HAP-1 (cell line): ENCODE measurements at places on chromosomes 6 and 20.

DNA sequence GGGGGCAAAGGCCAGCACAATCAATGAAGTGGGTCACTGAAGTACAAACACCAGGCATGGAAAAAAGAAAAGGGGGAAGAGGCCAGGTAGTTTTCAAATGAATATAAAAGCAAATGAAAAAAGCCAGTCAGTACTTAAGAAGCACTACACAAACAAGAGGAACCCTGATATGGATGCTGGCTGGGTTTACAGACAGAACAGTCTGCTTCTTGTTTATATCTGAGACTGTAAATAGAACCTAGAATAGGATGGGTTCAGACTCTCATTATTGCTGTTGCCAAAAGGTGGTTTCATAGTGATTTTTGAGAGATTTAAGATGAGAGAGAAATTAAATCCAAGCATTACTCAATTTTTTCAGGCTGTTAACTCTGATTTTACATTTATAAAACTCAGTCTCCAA lies 24.1 kb downstream of the USP45 start:
- DNase-seq = no peak

DNA sequence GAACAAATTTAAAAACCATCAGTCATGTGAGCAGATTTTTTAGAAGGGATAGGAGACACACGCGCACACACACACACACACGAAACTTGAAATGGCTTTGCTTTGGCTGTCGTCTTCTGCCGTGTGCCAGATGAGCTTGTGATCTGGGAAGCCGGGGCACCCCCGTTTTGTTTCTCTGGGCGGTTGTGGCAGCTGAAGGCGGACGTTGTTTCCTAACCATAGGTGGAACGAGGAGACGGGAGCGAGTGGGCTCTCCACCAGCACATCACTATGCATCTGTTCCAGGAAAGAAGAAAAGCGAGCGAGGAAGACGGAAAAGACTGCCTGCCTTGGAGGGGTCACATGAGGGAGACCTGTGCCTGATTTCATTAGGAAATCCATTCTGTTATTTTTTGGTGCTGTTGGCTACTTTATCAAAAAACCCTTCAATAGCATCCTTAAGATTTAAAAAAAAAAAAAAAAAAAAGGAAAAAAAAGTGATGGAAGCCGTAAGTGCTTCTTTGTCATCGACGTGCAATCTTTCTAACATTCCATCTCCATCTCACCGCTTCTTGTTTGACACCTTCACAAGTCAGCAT lies 142.1 kb downstream of the DTNBP1 start:
- no peak for DNase-seq

DNA sequence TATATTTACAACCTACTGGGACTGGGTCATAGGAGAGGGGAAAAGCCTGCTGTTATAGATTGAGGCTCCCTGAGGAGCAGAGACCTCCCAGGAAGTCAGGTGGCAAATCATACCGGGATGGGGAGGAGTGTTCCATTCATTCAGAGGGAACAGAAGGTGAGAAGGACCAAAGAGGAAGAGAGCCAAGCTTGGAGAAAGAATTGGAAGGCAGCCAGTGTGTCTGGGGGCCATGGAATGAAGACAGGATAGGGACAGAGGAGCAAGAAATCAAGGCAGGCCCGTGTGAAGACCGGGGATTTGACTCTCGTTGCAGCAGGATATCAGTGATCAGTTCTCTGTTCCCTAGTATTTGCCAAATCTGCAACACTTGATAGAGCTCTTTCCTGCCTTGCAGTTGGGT lies 5.7 kb upstream of the ZNF217 start:
- DNase-seq = no peak

DNA sequence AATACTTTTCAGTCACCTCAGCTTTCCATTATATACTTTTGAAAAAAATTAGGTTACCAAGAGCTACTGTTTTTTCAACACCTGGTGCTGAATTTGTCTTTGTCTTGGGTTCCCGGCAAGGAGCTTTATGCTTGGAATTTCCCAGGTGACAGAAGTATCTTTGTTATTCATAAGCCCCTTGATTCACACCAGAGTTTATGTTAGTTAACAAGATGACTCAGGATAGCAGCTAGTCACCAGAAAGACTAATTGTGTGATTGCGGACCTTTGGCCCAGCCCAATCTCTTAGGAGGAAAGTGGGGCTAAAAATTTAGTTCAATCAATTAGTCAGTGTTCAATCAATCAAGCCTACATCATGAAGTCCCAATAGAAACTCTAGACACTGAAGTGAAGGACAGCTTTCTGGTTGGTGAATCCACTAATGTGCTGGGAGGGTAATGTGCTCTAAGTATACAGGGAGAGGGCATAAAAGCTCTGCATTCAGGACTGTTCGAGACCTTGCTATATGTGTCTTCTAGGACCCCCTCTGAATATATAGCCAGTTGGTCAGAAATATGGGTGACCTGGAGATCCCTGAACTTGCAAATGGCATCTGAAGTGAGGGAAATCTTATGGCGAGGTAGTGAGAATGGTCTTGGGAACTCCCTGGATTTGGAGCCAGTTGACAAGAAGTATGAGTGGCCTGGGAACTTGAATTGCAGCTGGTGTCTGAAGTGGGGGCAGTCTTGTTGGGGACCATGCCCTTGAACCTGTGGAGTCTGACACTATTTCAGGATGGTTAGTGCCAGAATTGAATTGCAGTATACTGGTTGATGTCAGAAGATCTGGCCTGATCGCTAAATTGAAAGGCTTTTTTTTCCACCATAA lies 16.2 kb downstream of the TMEM30A start:
- no peak for DNase-seq

GRCh38 chr6:21539621-21540100 lies 53.9 kb upstream of the SOX4 start:
- no peak for DNase-seq

DNA sequence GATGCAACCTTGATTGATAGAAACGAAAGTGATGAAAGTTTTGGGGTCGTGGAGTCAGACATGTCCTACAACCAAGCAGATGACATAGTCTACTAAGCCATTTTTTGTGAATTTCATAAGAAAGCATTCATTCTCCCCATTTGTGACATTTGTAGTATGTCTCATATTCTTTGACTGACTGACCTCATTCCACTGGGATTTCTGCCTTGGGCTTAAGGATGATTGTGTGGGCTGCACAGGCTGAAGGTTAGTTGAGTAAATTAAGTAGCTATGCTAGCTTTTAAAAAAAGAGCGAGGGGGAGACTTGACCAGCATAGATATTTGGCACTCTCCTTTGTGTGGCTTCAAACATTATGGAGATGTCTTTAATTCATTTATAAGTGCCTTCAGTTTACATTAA lies 28.9 kb downstream of the STMND1 start:
- no peak for DNase-seq
